ENCODE measurements at places on chromosomes 12 and 14.
A peak's percentile ranks its signal among the peaks of the same experiment; 100 is the strongest.

DNA sequence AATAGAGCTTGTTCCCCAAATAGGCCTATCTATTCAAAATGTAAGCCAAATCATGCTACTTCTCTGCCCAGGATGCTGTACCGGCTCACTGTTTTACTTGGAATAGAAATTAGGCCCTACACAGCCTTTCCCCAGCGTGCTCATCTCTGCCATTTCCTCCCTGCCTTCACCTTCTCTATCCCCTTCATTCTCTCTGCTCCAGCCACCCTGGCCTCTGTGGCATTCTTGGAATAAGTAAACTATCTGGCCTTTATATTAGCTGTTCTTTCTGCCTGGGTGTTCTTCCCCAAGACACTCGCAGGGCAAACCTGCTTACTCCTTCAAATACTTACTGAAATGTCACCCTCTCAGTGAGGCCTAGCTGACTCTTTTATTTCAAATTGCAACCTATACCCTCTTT is 30.9 kb upstream of the DYRK2 start:
- no peak for DNase-seq

GRCh38 chr14:68305738-68306137 is 486.2 kb downstream of the RAD51B start:
- no peak for DNase-seq

- DNase-seq = peak; percentile 65
Observed at GRCh38 chr12:68367116-68367515, 35.0 kb upstream of the MDM1 start.

GRCh38 chr12:6285063-6285477 is 25.4 kb upstream of the PLEKHG6 start:
- peak; percentile 72 for DNase-seq

DNA sequence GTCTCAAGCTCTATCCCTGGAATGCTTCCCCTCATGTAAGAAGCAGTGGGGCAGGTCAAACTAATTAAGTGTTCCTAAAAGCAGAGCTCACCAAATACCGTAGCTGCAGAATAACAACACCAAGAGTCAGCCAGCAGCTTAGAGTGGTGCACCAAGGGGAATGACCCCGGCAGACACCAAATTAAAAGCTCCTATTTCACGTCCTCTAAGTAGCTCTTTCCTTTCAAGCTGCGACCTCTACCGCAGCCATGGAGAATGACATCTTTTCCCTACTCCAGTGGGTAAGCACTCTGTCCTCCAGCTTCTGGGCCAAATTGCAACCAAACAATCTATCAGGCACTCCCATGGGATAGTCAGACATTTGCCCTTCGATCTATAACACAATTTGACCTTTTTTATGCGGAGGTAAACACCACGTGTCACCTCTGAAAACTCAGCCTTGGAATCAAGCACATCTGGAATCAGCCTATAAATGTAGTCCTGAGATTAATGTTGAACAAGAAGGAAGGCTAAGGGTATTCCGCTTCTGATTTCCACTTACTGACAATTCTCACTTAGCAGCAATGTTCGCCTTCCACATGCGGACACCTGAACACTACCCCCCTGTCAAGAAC is 67.6 kb upstream of the CDKN3 start:
- peak; percentile 35 for DNase-seq

DNA sequence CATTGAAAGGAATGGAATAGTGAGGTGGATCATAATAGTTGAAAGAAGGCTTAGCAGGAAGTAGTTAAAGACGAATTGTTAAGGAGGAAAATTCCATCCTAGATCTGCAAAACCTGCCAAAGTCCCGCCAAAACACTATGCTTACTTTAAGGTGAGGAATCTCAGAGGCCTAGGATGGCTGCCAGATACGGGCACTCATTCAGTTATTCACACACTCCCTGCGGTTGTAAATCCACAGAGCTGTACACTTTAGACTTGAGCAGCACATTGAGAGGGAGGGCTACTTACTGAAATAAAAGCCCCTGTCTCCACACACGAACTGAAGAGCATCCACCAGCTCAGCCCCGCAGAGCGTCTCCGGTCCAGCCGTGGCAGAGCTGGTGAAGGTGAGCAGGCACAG is 5.0 kb downstream of the IGF1 start:
- DNase-seq = no peak

GRCh38 chr12:89948271-89949175 is 239.9 kb upstream of the ATP2B1 start:
- DNase-seq = no peak

GRCh38 chr14:90693413-90693812 is 122.8 kb downstream of the TTC7B start:
- no peak for DNase-seq

DNA sequence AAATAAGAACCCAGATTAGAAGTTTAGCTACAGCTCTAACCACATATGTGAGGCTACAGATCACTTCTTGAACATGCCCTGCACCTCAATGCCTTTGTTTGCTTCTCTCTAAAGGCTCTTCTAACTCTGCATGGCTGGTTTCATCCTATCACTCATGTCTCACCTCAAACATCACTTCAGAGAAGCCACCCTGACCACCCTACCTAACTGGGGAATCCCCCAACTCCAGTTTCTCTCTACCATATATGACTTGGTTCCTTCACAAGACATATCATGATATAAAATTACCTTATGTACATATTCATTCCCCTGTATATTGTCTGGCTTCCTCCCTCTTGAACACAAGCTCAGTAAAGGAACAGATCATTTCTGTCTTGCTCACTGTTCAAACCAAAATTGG is 250.2 kb upstream of the GRIP1 start:
- DNase-seq = peak; percentile 23

GRCh38 chr12:108333898-108334699 is 5.0 kb downstream of the CMKLR1 start:
- DNase-seq = peak; percentile 21

DNA sequence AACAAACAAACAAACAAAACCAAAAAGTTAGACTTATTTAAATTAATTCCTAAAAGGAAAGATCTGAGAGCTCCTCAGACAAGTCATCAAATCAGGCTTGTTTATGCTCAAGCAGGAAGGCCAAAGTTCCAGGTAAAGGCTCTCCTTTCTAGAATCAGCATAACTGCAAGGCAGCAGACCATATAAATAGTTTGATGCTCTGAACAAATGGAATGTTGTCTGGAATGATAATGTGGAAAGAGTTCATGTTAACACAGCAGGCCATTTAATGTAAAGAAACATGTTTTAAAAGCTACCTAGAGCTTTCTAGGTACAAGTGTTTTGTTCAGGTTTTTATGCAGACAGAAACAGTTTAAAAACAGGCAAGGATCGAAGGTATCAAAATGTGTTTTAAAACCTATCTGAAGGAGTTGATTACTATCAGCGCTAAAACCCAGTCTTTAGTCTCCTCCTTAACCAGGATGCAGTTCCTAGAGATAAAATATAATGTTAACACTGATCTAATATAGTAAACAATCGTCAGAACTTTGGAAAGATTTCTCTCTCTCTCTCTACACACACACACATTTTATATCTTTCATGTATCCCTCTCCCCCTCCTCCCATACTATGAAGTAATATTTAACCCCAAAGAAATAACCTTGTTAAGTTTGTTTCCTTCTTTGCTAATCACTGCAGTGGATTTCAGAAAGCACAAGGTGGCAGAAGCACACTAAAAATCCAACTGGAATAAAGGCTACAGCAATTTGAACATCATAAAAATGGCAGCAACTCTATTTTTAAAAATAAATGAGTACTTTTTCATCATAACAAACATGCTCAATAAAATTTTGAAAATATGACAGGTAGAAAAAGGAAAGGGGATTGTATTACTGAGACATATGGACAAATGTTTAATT is 135.5 kb downstream of the PAWR start:
- peak; percentile 7 for DNase-seq

- no peak for DNase-seq
Observed at GRCh38 chr14:29663281-29663801, 264.3 kb downstream of the PRKD1 start.

DNA sequence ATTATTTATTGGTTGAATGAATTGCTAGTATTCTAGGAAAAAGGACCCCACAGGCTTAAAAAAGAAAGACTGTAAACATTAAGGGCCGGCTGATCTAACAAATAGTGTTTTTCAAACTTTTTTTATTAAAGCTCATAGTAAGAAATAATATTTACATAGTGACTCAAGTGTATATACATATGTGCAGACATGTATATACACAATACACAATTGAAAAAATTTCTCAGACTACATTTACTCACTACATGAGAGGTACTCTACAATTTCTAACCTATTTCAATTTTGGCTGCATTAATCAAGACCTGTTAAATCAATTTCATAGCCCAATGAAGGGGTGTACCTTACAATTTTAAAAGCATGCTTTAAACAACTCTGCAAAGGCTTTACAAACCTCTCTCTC is 17.5 kb downstream of the KCNH5 start:
- no peak for DNase-seq

- no peak for DNase-seq
Observed at GRCh38 chr12:91364471-91365184, 182.0 kb upstream of the DCN start.

DNA sequence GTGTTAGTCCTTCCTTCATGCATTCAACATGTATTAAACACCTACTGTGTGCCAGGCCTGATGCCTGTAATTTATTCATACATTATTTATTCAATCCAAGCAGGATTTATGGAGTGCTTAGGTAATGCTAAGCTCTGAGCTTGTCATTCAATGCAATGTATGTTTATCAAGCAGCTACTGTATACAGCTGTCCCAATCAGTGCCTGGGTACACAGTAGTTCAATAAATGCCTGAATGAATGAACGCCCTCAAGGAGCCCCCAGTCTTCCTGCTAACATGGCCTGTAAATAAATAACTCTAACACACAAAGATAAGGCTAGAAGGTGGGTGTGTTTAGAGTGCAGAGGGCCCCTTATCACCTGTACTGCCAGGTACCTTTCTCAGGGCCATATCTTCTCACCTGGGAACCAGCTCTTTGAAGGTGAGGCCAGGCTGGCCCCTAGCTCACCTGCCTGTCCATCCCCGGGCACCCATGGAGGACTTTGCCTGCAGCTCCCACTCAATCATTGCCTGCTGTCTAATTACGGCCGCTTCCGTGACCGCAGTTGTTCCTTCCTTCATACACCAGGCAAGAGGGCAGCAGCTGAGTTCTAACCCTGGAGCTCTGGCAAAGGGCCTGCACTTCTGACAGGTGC is 20.0 kb upstream of the KDM2B start:
- no peak for DNase-seq

GRCh38 chr14:51041883-51042282 is 53.0 kb downstream of the TRIM9 start:
- no peak for DNase-seq

DNA sequence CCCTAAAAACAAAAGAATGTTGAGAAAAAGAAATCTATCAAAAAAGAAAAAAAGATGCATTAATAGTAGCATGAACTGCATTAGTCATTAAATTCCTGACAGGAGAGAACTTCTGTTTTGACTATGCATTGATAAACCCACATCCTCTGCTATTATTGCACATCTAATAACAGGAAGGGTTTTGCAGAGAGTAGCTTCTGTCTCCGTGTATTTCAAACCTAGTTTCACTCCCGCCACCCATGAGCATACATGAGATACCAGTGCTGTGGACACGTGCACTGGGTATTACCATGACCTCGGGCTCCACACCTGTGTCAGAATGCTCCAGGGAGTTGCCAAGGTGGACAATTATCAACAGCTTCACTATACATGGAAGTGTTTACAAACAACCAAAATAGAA is 449.1 kb upstream of the SOX5 start:
- no peak for DNase-seq

DNA sequence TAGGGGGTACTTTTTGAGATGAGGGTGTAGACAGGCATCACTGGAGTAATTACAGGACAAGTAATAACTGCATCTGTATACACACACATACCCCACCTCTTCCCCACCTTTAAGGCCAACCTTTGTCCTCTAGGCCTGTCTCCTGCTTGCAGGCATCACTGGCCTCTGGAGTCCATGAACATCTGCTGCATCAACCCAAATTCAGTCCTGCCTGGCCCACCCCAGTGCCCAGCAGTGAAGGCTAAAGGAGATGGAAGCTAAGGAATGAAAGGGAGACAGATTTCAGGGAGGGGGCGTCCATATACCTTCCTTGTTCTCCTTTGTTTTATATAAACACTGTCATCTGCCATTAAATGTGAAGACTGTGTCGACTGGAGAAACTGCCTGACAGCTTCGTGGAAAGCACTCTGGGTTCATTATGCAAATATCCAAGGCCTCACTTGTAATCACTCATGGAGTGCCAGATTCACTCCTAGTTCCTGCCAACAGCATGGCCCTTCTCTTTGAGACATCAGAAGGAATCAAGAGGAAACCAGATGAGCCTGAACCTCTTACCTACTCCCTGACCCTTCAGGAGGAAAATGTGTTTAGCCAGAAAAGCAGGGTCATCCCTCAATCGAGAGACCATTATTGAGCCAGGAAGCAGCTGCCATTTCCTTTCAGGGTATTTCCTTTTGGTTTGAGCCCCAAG is 64.4 kb downstream of the SERPINA3 start:
- no peak for DNase-seq

DNA sequence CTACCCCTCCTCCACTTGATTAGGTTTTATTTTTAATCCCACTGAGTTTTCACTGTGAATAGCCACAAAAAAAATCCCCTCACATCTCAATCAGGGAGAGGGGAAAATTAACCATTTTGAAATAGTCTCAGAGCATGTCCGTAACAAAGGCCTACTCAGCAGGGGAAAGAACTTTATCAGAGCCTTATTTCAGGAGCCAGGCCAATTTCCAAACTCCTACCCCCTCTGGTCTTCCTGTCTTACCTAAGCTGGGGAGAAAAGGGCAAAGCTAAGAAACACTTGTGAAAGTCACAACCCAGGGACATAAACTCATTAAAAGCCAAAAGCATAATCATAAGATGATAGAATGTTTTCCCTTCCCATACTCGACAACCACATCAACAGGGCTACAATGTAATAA is 260.3 kb upstream of the DIO3 start:
- DNase-seq = no peak

DNA sequence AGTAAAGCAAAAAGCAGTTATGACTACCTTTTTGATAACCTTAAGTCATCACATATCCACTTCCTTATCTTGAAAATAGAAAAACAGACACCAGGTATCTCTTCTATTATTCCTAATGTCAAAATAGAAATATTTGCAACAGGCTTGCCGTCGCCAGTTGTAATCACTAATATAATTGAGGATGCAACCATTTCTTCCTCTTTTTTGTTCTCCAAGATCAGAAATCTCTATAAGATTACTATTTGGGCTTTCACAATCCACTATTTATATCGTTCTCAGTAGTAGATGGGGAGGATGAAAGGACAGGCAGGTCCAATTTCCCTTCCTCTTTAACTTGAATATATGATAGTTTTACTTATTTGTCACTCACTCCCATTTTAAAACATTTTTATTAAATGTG is 130.2 kb upstream of the HMGA2 start:
- DNase-seq = no peak

- DNase-seq = no peak
Observed at GRCh38 chr12:23028158-23028802, 403.3 kb downstream of the ETNK1 start.

All from activated CD4-positive, alpha-beta T cell treated with anti-CD3 and anti-CD28 coated beads, Interleukin-2, Interleukin-6, amounts not matched to agents 100 ng/mL and 50 ng/mL, durations not matched to agents 16 hours and 8 hours (primary cell).